DMS 273 treated with DMSO at 0.1 percent for 48 hours (cell line): ENCODE measurements at places on chromosomes 13 and 19.

GRCh38 chr19:49059053-49059452, 1.5 kb upstream of the CGB7 start:
- no peak for DNase-seq

GRCh38 chr19:46472592-46472991, 1.2 kb upstream of the PNMA8A start:
- no peak for DNase-seq

GRCh38 chr13:83667606-83668005, 214.7 kb downstream of the SLITRK1 start:
- DNase-seq = no peak

GRCh38 chr19:14119644-14120496, 2.3 kb upstream of the PRKACA start:
- no peak for DNase-seq

DNA sequence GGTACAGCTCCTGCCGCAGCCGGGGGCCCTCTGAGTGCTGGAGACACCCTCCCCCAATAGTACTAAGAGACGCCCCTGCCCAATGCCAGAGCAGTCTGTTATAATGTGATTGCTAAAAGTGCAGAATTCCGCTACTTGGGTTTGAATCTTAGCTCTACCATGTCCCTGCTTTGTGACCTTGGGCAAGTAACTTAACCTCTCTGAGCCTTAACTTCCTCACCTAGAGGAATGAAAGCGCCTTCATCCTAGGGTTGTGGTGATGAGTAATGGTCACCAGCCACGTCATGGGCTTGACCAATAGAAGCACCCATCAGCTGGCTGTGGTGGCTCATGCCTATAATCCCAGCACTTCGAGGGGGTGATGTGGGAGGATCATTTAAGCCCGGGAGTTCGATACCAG, 6.5 kb downstream of the PLEKHG2 start:
- no peak for DNase-seq

DNA sequence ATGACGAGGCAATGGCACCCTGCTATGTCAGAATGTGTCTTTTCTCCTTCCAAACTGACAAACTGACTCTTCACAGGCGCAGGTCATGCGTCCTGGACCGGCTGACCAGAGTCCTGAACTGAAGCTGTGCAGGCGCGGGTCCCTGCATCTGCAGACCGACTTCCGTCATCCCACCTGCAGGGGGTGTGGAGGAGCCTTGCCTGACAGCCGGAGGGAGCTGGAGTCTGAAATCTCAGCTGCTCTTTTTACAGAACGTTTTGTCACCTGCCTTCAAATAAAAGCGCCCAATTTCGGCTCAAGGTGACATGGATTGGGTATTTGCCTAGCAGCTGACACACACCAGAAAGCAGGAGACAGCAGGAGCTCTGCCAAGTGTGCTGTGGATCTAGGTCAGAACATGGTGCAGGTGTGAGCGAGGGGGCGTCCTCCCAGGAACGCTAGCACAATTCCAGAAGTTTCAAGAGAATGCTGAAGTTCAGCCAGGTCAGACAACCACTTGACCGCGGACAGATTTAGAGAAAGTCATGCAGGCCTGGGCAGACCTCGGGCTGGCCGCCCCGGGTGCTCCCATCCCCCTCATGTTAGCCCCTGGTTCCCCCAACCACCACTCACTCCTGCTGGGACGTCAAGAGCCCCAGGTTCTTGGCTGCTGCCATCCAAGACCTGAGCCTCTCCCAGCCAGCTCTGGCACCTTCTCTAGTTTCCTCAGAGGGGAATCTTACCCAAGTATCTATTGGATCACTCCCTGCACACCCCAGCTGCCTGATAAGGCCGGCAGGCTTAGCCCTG, 32.8 kb downstream of the ELL start:
- no peak for DNase-seq

DNA sequence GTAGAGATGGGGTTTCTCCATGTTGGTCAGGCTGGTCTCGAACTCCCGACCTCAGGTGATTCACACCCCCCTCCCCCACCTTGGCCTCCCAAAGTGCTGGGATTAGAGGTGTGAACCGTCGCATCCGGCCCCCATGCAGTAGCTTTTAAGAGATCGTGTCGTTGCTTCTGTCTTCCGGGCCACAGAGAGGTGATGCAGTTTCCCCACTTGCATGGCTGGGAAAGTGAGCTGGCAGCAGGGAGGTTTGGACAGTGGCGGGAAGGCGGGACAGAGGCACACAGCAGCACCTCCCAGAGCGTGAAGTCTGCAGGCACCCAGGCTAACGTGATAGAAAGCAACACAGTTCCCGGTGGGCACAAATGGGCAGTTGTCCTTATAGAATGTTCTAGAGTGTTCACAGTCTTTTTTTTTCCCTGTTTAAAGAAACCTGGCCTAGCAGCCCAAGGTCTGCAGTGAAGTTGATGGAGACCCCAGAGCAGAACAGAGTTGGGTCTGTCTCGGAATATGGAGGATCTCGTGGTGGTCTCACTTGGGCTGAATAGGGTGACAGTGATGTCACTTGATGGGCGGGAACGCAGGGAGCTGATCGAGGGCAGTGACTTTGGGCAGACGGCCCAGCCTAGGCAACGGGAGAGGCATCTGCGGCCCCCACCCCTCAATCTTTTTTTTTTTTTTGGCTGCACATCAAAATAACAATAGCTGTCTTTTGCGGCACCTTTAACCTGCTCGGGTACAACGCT, 4.9 kb downstream of the UHRF1 start:
- DNase-seq = no peak

DNA sequence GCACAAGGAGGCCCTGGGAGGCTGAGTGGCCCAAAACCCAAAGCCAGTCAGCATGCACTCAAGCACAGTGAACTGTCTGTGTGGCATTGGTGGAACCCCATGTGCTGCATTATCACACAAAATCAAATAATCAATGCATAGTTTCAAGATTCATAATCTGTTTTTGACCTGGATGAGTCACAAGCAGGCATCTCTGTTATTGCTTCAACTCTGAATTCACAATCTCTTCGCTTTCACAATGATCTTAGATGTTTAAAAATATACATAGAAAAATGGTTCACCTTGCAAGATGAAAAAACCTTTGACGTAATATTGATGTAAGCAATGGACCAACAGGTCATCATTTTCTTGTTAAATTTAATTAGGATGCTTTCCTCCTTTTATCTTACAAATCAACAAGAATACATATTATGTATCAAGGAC, 455.4 kb downstream of the IRS2 start:
- no peak for DNase-seq
